ENCODE measurements at places on chromosomes 1 and 21. TPM values are rescaled to one million over a fixed set of nuclear protein-coding genes. Genes with fewer than 3 reads are reported as not detected.

NTNG1 gene
- not detected for total RNA-seq

- no peak for DNase-seq
Measured at GRCh38 chr1:153536671-153537375, 1.0 kb upstream of the S100A6 start.

DNA sequence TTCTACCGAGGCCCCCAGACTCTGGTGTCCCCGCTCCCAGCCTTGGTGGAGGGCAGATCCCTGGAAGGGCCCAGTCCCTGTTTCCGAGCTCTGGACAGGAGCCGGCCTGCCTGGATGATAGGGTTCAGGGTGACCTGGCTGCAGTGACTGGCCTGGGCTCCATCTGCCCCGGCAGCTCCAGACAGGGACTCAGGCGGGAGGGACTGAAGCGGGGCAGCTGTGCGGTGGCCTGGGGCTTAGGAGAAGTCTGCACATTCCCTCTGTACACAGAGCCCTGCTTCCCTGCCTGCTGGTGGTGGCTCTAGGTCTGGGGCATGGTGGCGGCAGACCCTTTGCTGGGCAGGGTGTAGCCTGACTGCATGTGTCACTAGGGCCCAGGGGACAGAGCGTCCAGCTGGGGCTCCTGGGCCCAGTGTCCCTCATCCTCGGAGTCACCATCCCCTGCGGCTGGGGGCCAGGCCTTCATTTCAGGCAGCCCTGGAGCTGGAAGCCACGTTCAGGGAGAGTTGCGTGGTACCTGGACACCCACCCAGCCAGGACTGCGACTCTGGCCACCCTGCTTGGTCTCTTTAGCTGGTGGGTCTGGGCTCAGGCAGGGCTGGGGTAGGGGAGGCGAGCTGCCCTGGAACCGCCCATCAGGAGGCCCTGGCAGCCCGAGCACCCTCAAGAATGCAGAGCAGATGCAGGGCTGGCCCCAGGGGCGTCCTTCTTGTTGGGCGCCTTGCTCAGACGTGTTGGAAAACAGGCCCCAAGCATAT lies 9.6 kb downstream of the ARHGEF16 start:
- DNase-seq: no peak

GRCh38 chr1:173020138-173020750 lies 30.5 kb downstream of the TNFSF18 start:
- DNase-seq: no peak

DNA sequence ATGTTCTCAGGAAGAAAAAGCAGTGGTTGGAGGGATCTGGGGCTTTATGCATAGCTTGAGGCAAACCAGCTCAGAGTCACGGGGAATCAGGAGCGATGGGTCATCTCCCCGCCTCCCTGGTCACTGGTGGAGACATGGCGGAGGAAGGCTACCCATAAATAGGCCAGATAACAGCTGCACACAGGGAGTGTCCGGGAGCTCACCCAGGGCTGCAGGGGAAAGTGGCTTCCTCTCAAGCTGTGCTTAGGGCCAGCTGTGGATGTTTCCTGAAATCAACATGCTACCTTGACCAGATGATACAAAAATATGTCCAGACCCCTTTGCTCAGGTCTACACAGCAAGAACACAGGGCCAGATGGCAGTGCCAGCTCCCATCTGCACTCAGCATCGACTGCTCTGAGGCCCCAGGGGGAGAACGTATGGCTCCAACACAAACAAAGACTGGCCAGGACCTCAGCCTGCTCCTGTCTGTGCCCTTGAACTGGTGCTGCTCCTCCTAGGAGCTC lies 27.1 kb upstream of the RERE start:
- no peak for DNase-seq

GRCh38 chr1:29501227-29501976 lies 265.1 kb downstream of the PTPRU start:
- no peak for DNase-seq

CHI3L1 gene
- 0.24 TPM for total RNA-seq

DNA sequence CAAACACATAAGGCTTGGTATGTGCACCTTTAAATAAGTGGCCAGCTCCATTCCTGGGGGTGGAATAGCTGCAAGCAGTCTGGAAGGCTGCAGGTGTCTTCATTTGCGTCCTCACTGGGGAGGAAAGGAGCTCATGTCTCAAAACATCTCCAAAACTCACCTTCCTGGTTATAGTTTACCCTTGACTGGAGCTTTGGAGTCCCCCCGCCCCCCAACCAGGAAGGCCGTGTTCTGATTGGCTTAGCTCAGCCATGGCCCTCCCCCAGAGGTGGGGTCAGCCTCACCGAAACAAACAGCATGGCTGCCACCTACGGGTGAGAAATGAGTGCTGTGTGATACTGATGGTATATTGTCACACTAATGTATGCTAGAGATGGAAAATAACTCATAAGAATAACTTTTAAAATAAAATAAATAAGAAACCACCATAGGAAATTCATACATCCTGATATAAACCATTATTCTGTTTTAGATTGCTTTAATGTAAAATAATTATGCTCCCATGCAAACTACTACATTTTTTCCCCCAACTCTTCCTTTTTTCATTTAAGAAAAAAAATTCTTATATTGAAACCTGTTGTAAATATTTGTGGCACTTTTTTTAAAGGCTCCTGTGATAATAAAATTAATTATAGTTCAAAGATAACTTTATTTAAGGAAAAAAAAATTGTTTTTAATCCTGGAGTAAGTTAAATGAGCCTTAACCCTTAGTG lies 90.8 kb downstream of the ZP4 start:
- peak; percentile 42 for DNase-seq

Data from activated naive CD4-positive, alpha-beta T cell treated with anti-CD3 and anti-CD28 coated beads for 36 hours (primary cell).